Activated CD8-positive, alpha-beta memory T cell treated with anti-CD3 and anti-CD28 coated beads for 24 hours (primary cell): ENCODE measurements at places on chromosomes 12 and 14.

GRCh38 chr12:24574538-24574937 is 374.4 kb downstream of the BCAT1 start:
- DNase-seq, result no peak

DNA sequence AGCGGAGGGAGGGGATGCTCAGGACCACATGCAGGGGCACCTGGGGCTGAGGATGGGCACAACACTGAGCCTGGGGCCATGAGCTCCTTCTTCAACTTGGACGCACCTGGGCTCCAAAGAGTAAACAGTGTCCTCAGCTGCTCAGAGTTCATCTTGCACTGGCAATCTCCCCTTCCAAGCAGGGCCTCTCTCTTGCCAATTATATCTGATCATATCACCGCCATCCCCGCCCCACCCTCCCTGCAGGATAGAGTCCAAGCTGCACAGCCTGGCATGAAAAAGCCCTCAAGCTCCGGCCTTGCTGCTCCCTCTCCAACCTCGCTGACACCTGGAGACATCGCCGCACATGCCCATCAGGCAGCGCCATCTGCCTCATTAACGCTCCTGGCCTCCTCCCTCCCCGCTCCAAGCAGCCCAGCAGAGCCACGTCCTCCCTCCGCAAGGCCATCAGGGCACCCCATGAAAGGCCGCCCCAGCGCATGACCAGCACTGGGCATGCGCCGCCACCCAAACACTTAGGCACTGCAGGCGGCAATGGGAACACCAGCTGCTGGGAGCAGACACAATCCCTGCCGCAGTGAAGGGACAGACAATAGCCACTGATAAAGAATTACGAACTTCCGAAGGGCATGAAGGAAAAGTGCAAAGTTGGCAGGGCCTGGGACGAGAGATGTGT is 88.8 kb downstream of the CHGA start:
- DNase-seq, result no peak

- no peak for DNase-seq
Measured at GRCh38 chr12:5485454-5485853, 53.5 kb downstream of the NTF3 start.

DNA sequence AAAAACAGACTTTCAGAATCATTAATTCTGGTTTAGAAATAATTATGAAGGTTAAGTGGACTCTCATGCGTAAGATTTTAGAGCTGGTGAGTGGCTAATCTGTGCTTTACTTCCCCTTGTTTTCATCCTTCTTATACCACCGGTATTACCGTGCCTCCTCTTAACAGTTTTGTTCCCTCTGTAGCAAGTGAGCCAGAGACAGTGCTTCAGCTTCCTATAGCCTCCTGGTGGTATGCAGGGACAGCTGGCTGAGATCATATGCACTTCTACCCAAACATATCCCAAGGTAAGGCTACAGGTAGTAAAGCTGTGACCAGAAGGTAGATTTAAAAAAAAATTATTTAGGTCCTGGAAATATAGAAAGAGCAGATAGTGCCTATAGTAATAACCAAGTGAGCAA is 55.2 kb downstream of the PDE3A start:
- no peak for DNase-seq

DNA sequence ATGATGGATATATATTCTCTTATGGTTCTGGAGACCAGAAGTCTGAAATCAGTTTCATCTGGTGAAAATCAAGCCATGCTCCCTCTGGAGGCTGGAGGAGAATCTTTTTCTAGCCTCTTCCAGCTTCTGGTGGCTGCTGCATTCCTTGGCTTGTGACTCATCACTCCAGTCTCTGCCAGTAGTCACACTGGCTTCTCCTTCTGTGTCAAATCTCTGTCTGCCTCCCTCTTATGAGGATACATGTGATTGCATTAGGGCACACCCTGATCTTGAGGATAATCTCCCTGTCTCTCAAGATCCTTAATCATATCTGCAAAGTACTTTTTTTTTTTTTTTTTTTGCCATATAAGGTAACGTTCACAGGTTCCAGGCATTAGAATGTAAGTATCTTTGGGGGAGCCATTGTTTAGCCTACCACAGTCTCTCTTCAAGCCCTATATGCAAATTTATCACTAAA is 17.7 kb downstream of the DNAL1 start:
- DNase-seq, result no peak

DNA sequence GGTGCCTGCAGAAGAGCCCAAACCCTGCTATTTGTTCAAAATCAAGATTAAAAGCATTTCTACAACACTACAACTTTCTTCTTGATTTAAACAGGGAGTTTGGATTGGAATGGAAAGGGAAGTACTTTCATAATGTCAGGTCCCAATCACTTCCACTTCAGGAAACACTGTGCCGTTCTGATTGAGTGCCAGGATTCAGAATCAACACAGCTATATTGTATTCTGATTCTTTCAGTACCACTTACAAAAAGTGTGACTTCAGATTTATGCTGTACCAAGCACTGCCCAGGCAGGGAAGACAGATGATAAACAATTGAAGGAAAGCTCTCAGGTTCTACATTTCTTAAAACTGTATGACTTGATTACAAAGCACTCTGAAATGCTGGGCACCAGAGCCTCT is 3.2 kb downstream of the TDP1 start:
- DNase-seq, result no peak

- DNase-seq, result peak; percentile 75
Measured at GRCh38 chr14:102949062-102949800, 26.8 kb downstream of the AMN start.

DNA sequence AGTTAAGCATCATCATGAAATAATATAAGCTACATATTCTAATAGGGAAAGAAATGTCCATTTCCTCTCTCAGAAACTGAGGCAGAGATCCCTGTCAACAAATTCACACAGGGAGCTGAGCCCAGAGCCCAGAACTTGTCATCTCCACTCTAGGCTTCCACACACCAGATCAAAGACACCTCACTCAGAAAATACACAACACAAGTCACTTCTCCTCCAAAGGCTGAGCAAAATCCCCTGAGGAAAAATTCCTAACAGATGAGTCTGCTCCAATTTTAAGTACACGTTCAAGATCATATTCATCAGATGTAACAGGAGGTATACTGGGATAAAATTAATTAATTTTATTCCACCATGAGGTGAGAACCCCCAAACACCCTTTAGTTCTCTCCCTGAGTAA is 227.3 kb downstream of the DPF3 start:
- DNase-seq, result no peak

- no peak for DNase-seq
Measured at GRCh38 chr14:20564501-20564997, 3.7 kb upstream of the RNASE9 start.

- peak; percentile 73 for DNase-seq
Measured at GRCh38 chr14:49977126-49977841, 84.4 kb downstream of the ARF6 start.

- DNase-seq, result no peak
Measured at GRCh38 chr12:99388671-99389195, 258.8 kb upstream of the GARIN6 start.

DNA sequence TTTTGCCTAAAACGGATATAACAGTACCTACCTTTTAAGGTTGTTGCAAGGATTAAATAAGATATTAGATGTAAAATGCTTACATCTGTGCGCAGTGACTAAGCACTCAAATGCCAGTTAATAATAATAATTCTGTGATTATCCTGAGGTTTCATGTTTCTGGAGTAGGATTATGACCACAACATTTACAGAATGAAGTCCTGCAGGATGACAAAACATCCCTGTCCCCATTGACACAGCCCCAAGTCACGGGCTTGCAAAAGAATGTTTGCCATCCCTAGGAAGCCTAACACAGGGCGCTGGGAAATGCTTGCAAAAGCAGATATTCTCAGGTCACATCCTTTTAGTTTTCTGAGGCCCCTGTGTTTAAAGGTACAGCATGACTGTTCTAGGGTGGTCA is 20.1 kb downstream of the SUSD6 start:
- no peak for DNase-seq

GRCh38 chr12:16530268-16530850 is 75.6 kb downstream of the LMO3 start:
- DNase-seq, result no peak

DNA sequence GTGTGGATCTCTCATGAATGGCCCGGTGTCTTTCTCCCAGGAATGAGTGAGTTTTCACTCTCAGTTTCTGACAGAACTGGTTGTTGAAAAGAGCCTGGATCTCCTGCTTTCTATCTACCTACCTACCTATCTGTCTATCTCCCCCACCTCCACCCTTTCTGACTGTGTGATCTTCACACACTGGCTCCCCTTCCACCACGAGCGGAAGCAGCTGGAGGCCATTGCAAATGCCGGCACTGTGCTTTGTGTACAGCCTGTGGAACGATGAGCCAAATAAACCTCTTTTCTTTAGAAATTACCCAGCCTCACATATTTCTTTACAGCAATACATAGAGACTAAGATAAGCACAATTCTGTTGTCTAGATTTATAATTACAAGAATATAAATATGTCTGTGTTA is 7.2 kb downstream of the GSKIP start:
- DNase-seq, result no peak

DNA sequence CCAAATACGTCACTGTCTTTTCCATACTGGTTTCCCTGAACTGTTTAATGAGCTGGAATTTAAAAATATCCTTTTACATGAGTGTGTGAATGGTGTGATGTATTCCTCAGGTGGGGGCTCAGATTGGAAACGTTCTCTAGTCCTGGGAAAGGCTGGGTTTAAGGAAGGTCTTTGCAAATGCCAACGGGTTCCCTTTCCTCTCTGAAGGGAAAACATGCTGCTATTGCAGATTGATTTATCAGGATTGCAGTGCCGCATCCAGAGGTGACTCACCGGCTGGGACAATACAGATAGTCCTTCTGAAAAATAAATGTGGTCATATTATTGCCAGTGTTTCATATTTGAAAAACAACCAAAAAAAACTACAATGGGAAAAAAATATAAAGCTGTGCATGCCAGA is 193.1 kb upstream of the FLRT2 start:
- DNase-seq, result no peak

- DNase-seq, result no peak
Measured at GRCh38 chr12:113422030-113422885, at the start of gene SDSL. SDSL (plus strand) TSS chr12:113422380; CDS start chr12:113427983, 5,603 bp downstream.

DNA sequence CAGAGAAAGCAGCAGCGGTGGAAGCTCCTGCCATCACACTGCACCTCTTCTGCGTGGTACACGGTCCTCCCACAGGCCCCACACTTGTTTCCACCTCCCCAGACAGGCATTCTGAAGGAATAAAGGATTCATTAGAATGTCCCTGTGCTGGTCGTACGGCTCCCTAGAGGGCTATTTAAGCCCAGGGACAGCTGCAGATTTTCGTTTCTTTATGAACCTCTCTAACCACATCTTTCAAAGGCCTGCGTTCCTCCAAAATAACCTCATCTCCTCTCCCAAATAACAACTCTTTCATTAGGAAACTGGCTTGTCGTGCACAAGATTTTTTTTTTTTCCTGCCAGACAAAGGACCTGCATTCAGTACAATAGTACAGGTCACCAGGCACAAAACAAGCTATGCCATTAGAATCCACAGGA is 12.7 kb downstream of the CSRP2 start:
- DNase-seq, result no peak

GRCh38 chr12:94623161-94623920 is 27.0 kb downstream of the TMCC3 start:
- DNase-seq, result no peak

DNA sequence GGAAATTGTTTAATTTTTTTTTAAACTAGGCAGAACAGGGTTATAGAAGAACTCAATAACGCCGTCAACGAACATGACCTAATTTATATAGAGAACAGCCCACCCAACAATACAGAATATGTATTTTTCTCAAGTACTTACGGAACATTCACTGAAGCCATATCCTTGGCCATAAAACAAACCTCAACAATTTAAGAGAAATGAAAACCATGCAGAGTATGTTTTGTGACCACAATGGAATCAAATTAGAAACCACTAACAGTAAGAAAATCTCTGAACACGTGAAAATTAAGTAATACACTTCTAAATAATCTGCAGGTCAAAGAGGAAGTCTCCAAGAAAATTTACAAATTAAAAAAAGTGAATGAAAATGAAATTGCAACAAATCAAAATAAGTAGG is 9.4 kb downstream of the SART3 start:
- DNase-seq, result no peak

DNA sequence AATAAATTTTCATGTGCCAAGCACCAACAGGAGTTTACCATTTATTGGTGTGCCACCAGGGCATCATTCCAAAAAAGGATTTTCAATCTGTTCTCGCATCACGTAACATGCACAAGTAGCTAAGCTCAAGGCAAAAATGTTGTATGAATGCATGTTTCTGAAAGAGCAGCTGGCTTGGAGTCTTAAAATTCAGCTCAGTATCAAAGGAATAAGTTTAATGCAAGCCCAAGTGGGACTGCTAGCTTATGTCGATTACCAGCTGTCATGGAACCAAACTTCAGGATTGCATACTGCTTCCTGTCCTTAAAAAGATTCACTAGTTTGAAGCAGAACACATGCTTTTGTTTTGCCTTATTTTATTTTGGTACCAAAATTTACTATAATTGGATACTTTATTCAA is 437.0 kb downstream of the FSCB start:
- DNase-seq, result no peak

GRCh38 chr12:119154435-119154818 is 24.3 kb upstream of the HSPB8 start:
- DNase-seq, result no peak

- no peak for DNase-seq
Measured at GRCh38 chr14:51293149-51293911, 53.3 kb downstream of the TMX1 start.

- DNase-seq, result no peak
Measured at GRCh38 chr12:42631513-42631912, 42.0 kb upstream of the PRICKLE1 start.

DNA sequence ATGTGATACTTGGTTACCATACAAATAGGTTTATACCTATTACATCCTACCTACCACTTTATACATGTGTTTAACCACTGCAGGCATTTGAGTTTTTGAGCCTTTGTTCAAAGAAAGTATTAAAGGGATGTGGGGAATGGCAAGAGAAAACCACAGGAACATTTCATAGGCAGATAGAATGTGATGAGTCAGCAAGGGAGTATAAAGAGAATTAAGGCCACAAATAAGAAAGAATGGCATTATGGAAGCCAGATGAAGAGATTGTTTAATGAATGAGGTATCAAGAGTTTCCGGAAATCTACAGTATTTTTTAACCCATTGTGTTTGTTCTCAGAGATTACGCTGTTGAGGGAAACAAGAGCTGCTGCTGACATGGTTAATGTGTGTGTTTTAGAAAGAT is 66.9 kb downstream of the METTL25 start:
- no peak for DNase-seq

DNA sequence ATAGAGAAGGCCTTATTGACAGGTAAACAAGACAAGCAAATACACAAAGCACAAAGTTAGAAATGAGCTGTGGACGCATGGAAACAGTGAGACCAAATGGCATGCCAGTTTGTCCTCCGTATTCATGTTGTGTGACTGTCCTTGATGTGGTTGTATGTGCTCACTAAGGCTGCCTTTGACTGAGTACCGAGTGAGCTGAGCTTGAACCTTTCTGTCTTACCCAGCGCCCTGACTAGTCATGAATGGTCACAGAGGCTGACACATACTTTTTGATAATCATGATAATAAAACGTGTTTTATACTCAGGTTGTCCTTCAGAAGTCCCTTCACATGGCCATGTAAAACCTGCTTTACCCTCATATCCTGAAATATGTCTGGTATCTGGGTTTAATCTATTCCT is 553 bp upstream of the CATSPERB start:
- no peak for DNase-seq
